Suprapubic skin (tissue), 4 donors: ENCODE measurements at places on chromosomes 3 and 15. TPM values are rescaled to one million over a fixed set of nuclear protein-coding genes. Genes with fewer than 3 reads are reported as not detected.

DNA sequence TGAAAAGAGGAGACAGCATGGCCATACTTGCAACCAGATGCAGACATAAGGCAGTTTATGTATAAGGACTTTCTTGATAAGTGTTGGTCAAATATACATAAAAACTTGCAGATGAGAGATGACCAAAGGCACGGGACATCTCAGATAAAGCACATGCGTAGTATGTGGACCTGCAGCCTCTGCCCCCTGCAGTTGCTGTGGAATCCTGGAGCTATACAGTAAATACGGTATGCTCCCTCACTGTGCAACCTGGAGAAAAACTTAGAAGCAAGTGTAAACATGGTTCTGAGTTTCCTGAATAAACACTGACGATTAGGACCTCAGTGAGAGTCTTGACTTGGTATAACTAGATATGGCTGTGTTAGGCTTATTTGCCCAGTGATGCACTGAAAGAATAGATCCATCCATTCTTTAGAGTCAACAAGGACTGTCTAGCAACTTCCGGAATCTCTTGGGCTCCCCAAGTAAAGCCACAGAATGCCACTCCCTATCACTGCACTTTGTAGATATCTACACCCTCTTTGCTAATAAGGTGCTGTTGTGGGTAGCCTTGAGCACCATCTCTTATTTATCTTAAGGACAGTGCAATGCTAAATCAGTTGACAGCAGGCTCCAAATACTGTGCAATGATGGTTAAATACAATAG is 40.2 kb downstream of the GJD2 start:
- H3K27me3 ChIP-seq, result peaks cover 12% of the 10 kb centered on the region
- H3K4me1 ChIP-seq, result no peaks in the 10 kb centered on the region
- H3K36me3 ChIP-seq, result no peaks in the 10 kb centered on the region
- no peak overlapping the region for H3K4me3 ChIP-seq
- no peak for DNase-seq

DNA sequence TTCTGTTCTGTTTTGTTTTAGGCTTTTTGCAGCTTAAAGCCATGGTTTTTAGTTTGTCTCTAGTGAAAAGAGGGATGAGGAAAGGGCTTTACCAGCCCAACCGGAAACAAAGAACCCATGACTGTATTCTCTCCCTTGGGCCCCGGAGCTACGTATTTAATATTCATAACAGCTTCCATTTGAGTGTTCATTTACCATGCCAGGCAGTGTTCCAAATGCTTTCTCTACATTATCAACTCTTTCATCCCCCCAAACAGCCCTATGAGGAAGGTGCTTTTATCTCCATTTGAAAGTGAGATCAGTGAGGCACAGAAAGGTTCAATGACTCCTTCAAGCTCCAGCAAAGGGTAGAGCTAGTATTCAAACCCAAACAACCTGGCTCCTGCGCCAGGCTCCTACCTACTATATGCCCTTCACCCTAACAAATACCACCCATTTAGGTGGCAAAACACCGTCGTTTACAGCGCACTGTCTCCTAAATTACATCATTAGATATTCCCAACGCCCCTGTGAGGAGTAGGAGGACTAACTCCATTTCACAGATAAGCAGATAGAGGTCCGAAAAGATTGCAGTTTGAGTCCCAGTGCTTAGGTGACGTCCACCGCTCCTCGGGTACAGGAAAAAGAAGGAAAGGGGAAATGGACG is 27.9 kb downstream of the GTPBP8 start:
- no peak for DNase-seq
- H3K4me1 ChIP-seq, result peaks cover 40% of the 10 kb centered on the region
- peaks cover 15% of the 10 kb centered on the region for H3K36me3 ChIP-seq
- H3K4me3 ChIP-seq, result peak overlapping the region; percentile 92
- no peaks in the 10 kb centered on the region for H3K27me3 ChIP-seq

- no peak overlapping the region for H3K27ac ChIP-seq
- peaks cover 12% of the 10 kb centered on the region for H3K27me3 ChIP-seq
- H3K4me3 ChIP-seq, result no peak overlapping the region
- H3K4me1 ChIP-seq, result no peaks in the 10 kb centered on the region
- DNase-seq, result no peak
- no peaks in the 10 kb centered on the region for H3K36me3 ChIP-seq
These were observed 164.0 kb downstream of the MINAR1 start for GRCh38 chr15:79595995-79596622.

DNA sequence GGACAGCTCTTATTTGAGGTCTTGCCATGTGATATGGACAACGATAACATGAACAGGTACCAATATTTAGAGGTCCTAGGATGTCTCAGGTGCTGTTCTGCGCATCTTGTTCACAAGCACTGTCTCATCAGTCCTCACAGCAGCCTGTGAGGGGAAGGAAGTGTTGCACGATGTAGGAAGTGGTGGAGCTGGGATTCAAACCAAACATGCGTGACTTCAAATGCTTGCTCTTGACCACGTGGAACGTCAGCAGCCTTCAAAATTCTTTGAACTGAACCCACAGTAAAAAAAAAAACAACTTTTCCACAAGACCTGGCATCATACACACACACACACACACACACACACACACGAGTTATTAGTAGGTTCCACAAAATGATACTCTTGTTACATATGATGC is 153.4 kb upstream of the SMAD3 start:
- peak; percentile 62 for DNase-seq
- H3K36me3 ChIP-seq, result no peaks in the 10 kb centered on the region
- peaks cover 21% of the 10 kb centered on the region for H3K4me1 ChIP-seq
- H3K4me3 ChIP-seq, result no peak overlapping the region
- H3K27me3 ChIP-seq, result no peaks in the 10 kb centered on the region

DNA sequence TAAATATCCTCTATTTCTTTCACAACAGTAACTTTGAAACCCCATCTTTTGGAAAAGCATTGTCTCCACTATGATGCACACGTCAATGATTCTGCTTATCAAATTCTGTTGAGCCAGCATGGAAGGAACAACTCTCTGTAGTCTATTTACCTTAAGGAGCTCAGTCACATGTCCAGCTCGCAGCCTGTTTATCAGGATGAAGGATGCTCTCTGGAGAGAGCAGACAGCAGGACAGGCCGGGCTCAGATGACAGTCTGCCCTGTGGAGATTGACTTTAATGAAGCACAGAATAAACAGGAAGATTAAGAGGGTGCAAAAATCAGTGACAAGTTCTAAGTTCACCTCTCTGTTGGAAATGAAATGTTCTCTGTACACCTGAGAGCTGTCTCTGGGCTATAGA is 30.6 kb upstream of the MNS1 start:
- no peak overlapping the region for H3K4me3 ChIP-seq
- DNase-seq, result no peak
- no peaks in the 10 kb centered on the region for H3K27me3 ChIP-seq
- H3K36me3 ChIP-seq, result no peaks in the 10 kb centered on the region
- peaks cover 6% of the 10 kb centered on the region for H3K4me1 ChIP-seq

DNA sequence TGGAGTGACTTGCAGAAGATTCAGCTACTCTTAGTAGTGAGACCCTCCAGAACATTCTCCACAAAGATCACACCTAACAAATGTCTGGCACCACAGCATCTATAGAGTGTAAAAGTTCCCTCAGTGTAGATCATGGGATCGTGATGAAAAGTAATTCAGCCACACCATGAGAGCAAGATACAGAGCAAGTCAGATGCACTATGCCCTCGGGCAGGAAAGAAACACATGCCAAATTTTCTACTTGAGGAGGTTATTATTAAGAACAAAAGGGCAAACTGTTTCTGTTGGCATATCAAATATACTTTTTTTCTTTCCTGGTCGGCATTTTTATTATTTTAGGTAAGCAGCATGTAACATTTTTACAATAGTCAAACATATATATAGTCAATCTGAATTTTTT is 44.8 kb upstream of the SNTN start:
- DNase-seq, result no peak
- no peak overlapping the region for H3K27ac ChIP-seq
- H3K27me3 ChIP-seq, result no peaks in the 10 kb centered on the region
- no peaks in the 10 kb centered on the region for H3K4me1 ChIP-seq
- H3K36me3 ChIP-seq, result no peaks in the 10 kb centered on the region
- H3K4me3 ChIP-seq, result no peak overlapping the region

GRCh38 chr3:160921020-160921635 is 165.1 kb downstream of the PPM1L start:
- no peaks in the 10 kb centered on the region for H3K27me3 ChIP-seq
- H3K4me3 ChIP-seq, result no peak overlapping the region
- no peaks in the 10 kb centered on the region for H3K4me1 ChIP-seq
- H3K27ac ChIP-seq, result no peak overlapping the region
- DNase-seq, result no peak

DNA sequence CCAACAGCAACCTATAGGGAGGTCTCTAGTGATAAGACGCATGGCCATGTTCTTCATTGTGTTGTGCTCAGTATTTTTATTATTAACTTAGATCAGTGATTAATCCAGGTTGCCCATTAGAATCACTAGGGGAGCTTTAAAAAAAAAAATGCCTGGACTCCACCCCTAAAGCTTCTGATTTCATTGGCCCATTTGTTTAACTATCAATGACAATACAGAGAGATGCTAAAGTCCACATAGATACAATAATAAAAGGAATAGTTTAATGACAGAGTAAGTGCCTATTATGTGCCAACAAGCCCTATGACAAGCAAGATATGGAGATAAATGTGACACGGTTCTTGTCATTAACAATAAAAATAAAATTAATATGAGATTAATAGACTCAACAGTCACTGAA is 55.8 kb downstream of the ATP8B4 start:
- no peak overlapping the region for H3K4me3 ChIP-seq
- H3K27ac ChIP-seq, result no peak overlapping the region
- DNase-seq, result no peak
- H3K4me1 ChIP-seq, result peaks cover 9% of the 10 kb centered on the region
- no peaks in the 10 kb centered on the region for H3K36me3 ChIP-seq

DNA sequence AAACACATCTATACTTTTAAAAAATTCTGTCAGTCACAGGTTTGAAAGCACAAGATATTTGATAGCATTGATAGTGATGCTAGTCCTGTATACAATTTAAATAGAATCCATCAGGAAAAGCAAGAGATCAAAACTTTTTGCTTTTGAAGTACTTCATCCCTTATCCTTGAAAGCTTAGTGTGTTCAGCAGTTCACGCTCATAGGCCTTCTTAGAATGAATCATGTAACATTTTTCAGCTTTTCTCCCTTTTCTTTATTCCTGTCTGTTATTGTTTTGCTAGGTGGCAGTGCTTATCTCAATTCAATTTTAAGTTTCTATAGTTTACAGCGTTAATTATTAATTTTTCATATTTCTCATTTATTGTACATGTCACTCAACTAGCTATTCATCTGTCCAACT is 69.1 kb downstream of the FGF7 start:
- H3K4me1 ChIP-seq, result no peaks in the 10 kb centered on the region
- DNase-seq, result no peak
- no peak overlapping the region for H3K27ac ChIP-seq
- no peaks in the 10 kb centered on the region for H3K36me3 ChIP-seq

CLRN1 gene
- total RNA-seq, result not detected

AADACL2 gene
- 23.9 TPM for total RNA-seq

ZMYND10 gene
- total RNA-seq, result 4.7 TPM

CKMT1B gene
- 44.9 TPM for total RNA-seq

FGF7 gene
- total RNA-seq, result 24.1 TPM
